ENCODE measurements at places on chromosomes 7 and 10. TPM values are rescaled to one million over a fixed set of nuclear protein-coding genes. Genes with fewer than 3 reads are reported as not detected.

The CLIP2 gene
- 7.4 TPM for total RNA-seq

The MUC3A gene
- total RNA-seq = 0.19 TPM

The DNAJC12 gene
- 6.1 TPM for total RNA-seq

The EEF1AKMT2 gene
- 13.8 TPM for total RNA-seq

The ELFN1 gene
- total RNA-seq = 10.5 TPM

The IFIT2 gene
- total RNA-seq = 4.5 TPM

The PRDX3 gene
- total RNA-seq = 301 TPM

The LRMDA gene
- total RNA-seq = 18.7 TPM

GRCh38 chr10:25627606-25628005 is 306.4 kb upstream of the MYO3A start:
- DNase-seq = no peak

- DNase-seq = no peak
These were observed 353.0 kb downstream of the GRID1 start for GRCh38 chr10:86013568-86013967.

DNA sequence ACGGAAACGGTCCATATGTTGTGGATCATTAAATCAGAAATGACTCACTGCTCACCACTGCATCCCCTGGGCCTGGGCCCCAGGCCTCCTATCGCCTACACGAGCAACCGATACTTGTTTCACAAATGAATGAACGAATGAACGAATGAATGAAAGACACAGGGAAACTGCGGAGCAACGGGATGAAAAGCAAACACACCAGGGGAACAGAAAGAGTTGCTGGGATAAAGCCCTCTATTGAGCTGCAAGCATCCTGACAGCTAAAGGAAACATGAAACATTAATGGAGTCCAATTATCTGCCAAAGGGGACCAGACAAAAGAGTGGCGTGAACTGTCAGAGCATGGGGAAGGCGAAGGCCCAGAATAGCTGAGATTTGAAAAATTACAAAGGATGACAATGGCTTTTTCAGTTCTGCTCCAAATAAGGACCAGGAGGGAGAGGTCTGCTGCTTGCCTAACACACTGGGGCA is 92.1 kb downstream of the GRB10 start:
- no peak for DNase-seq

DNA sequence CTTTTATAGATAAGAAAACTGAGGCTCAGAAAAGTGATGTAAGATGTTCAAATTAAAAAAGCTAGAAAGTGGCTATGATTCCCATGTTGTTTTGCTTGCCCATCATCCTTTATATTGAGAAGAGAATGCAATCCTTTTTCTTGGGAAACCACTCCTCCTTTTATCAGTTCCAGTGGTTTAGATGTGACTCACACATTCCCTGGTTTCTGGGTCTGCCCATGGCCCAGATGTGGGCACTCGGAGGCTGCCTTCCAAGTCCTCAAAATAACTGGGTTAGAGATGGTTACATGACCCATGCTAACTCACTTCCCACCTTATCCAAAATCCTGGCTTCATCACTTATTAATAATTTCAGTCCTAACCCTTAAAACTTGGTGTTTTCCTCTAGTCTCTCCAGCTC is 550.0 kb downstream of the MDFIC start:
- no peak for DNase-seq

- DNase-seq = no peak
These were observed 36.8 kb upstream of the TAX1BP1 start for GRCh38 chr7:27703181-27703580.

DNA sequence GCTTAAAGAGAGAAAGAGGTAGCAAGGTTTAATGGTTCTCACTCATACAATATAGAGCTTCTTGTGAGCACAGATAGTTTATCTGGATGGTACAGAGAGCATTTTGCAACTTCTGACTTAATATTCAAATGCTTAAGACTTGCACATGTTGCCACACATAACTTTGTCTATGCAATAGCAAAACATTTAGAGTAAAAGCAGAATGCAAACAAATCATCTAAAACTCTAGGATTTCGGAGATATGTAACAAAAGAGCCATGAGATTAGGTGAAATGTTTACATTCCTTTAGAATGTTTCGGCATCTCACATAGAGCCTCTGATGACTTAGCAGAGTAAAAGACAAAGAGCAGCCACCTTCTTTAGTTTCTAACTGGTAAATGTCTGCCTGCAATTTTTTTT is 717.1 kb upstream of the LRRN3 start:
- no peak for DNase-seq

DNA sequence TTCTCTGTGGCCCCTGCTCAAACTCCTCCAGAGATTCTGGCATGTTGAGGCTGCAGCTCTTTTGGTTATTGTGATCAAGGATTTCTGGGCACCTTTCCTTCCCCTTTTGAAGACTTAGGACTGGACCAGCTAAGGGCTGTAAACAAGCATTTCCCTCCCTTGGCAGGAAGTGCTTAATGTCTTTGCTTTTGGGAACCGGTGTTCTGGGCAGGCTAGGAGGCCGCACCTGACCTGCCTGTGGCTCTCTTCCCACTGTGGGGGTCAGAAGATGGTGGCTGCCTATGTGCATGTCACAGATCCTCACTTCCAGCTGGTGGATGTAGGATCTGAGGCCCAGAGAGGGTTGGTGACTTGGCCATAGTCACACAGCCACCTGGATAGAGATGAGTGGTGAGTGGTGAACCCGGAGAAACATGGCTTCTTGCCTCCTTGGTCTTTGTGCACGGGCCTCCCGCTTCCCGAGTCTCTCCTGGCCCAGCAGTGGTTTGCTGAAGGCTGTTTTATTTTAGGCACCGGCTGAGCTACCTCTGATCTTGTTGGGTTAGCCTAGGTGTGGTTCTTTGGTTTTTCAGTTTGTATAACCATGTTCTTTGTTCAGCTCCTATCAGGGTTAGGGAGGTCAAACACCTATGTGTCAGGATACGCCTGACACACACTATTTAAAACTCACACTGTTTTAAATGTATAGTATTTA is 82.0 kb downstream of the GRK5 start:
- DNase-seq = no peak

- DNase-seq = no peak
These were observed 110.7 kb downstream of the INHBA start for GRCh38 chr7:41592236-41592635.

- no peak for DNase-seq
These were observed 2.1 kb downstream of the KLRG2 start for GRCh38 chr7:139481364-139481763.

- DNase-seq = no peak
These were observed 421.1 kb upstream of the FOXK1 start for GRCh38 chr7:4260867-4261600.

GRCh38 chr7:38541440-38541839 is 89.7 kb downstream of the AMPH start:
- DNase-seq = no peak
